ENCODE measurements at places on chromosomes 7 and 10.

GRCh38 chr10:111984057-111984456 lies 199.5 kb downstream of the GPAM start:
- no peak for DNase-seq

DNA sequence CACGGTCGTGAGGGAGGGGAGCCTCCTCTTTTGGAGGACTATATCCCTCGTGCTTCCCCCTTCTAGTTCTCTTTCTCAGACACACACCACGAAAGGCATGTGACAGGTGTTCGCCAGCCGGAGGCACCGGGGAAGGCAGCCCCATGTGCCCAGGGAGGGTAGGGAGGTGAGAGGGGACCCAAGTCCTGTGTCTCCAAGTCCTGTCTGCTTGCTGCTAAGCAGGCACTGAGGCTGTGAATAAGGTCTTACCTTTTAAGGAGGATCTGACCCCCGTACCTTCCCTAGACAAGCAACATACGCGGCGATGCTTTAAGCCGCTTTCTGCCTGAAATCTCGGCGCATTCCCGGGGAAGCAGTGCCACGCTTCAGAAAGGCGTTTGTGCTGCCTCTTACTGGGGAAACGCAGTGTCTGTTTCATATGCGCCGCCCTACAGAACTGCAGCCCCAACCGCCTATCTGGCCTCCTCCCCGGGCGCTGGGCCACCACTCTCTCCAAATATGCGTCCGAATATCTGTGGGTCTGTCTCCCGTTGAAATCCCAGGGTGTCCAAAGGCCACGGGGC lies 770 bp downstream of the PLXNA4 start:
- DNase-seq, result no peak

DNA sequence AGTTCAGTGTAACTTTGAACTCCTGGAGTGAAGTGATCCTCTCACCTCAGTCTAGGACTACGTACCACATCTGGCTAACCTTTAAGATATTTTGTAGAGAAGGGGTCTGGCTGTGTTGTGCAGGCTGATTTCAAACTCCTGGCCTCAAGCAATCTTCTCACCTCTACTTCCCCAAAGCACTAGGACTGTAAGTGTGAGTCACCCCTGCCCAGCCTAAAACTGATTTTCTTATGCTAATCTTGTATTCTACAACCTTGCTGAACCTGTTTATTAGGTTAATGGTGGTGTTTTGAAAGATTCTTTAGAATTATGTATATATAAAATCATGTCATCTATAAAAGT lies 58.0 kb downstream of the LCOR start:
- no peak for DNase-seq

DNA sequence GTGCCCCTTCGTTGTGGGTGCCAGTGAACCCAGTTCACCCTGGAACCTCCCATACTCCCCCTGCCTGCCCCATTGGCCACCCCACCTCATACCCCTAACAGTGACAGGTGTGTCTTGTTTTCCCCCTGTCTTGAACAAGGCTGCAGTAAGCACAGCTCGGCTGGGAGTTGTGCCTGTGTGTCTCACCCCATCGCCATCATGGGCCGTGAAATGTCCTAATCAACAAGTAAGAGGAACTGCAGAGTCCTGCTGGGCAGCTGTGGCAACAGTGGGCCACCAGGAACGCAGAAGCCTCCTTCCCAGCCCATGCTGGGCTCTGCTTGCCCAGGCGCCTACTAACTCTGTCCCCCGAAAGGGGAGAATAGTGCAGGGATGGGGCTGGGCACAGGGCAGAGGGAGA lies 91.6 kb downstream of the C10orf105 start:
- no peak for DNase-seq

DNA sequence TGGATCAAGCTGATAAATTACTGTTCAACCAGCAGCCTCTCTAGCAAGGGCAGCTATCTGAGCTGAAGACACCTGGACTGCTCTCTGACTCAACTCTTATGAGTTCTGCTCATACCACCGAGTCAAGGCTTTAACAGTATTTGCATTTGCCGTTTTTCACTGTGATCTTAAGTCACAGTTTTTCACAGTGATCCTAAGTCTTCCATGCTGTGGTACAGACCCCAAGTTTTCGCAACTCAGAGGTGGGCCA lies 31.3 kb downstream of the PIP4K2A start:
- no peak for DNase-seq

- DNase-seq, result no peak
Measured at GRCh38 chr10:5576154-5576748, 51.5 kb downstream of the CALML3 start.

DNA sequence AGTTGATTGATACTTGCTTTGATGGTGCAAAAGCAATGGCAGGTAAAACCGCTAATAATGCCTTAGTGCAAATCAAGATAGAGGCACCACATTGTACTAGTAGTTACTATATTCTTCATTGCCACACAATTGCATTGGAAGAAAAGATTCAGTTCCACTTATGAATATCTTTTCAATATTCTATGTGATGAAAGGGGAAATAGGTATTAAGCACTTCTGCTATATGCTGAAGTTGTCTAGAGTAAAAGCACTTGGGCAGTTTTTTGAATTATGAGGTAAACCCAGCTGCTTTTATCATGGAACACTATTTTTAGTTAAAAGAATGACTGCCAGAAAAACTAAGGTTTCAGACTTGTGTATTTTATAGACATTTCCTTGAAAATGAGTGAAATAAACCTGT lies 15.5 kb downstream of the ENTPD7 start:
- DNase-seq, result no peak

- no peak for DNase-seq
Measured at GRCh38 chr10:37582237-37582636, 275.2 kb downstream of the ZNF248 start.

- DNase-seq, result no peak
Measured at GRCh38 chr7:6648815-6649104, 11.6 kb downstream of the ZNF316 start.

DNA sequence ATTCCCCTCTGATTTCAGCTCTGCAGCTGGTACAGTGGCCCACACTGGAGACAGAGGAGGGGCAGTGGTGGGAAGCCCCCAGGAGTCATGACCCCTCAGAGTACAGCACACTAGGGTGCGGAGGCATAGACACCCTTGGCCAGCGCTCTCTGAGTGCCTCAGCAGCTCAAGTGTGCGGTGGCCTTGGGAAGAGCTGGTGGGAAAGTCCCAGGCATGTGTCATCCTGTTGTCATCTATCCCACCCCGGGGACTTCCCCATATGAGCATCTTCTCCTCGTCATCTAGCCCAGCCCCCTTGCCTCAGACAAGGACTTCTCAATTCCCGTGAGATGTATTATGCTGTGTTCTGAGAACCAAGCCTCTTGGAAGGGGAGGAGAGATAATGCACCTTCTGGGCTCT lies 15.6 kb upstream of the PPIF start:
- DNase-seq, result peak; percentile 90

DNA sequence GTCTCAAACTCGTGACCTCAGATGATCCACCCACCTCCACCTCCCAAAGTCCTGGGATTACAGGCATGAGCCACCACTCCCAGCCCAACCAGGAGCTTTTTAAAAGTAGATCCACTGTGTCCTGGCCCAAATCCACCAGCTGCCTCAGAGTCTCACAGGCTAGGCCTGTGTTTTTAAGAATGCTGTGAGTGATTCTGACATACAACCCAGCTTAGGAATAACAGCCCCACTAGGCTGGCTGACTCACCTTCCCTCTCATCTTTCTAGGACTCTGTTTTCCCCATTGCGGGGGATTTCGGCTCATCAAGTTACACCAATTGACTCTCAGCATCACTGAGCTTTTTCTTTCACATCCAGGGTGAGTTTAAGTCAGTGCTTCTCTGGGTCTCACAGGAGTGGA lies 207.6 kb downstream of the SKIDA1 start:
- DNase-seq, result no peak

GRCh38 chr10:71964098-71964742 lies at the start of gene CHST3:
TSS of gene CHST3 (plus strand) at chr10:71964395. CDS start at chr10:72005843, 41,448 bp downstream.
- no peak for DNase-seq

GRCh38 chr10:9860045-9860444 lies 1157.6 kb upstream of the CELF2 start:
- no peak for DNase-seq

- no peak for DNase-seq
Measured at GRCh38 chr7:50657341-50657873, 92.2 kb upstream of the DDC start.

Measured in stimulated activated CD4-positive, alpha-beta T cell treated with anti-CD3 and anti-CD28 coated beads, Interleukin-1b, Interleukin-23, amount 100 ng/mL, for 48 hours (primary cell).